ENCODE measurements at places on chromosomes 1 and 21. TPM values are rescaled to one million over a fixed set of nuclear protein-coding genes. Genes with fewer than 3 reads are reported as not detected.

GRCh38 chr21:34630536-34631143, 15.7 kb upstream of the RCAN1 start:
- peak; percentile 34 for DNase-seq

DNA sequence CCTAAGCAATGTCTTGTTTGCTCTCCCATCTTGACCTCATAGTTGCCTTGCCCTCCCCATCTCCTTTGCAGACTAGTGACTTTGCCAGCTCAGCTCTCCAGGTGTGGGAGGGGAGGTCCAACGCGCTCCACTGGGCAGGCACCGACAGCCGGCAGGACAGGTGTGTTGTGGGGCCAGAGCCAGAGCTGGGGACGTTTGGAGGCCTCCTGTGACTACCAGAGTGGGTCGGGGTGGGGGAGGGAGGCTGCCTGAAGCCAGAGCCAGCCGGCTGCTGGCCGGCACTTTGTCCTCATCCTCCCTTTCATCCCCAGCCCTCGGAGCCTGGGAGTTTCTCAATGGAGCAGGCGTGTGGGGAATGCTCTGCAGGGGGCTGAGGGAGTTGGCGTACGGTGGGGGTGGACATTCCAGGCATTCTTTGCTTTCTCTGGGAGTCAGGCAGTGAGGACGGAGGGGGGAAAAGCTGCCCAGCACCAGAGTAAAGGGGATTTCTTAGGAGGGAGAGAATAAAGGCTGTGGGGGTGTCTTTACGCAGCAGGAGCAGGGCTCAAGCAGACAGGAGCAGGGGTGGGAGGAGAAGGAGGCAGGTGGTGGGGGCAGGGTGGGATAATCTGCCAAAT, 20.2 kb downstream of the NUAK2 start:
- DNase-seq: no peak

- DNase-seq: no peak
These were observed 2.6 kb downstream of the MIB2 start for GRCh38 chr1:1617925-1618324.

DNA sequence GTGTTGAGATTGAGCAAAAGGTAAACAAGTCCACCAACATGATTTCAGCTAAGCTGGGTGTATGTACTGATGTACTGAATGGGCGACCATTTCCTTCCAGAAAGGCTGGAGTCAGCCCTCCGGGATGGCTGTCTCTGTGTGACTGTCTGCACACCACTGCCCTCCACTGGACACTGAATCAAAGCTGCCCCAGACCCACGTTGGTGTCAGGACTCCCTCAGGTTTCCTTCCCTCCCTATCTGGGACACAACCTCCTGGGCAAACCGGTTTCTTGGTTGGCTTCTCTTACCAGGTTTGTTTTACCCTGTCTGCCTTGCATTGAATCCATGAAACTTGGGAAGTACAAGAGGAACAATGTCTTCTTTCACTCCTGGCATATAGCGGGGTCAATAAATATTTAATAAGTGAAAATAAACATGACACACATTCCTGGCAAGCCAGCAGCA, 5.3 kb upstream of the SRP9 start:
- DNase-seq: peak; percentile 77

DNA sequence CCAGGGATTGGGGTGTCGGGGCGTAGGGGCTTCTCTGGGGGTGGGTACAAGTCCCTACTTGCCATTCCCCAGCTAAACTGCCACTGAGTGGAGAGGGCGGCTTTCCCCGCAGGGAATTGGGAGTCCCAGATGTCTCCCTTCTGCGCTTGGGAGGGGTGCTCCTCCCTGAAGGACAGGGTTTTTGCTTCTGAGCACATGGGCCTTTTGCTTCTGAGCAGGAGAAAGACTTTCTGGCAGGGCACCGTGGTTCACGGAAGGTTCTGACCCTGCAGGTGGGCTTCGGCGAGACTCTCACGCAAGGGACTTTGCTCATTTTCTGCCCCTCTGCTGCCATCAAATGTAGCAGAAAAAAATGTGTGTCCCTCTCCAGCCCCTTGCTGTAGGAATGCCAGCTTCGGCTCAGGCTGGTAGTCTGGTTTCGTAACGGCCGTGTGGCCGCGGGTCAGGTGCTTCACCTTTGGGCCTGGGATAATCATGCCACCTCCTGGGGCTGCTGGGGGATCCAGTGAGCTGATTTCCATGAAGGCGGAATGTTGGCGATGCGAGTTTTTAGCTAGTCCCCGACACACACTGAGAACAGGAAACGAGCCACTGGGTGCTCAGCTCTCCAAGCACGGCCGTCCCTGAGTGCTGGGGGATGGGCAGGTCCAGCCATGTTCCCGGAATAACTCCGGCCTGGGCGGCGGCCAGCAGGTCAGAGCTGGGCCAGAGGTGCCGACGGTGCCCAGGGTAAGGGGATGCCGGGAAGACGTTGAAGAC, 364.0 kb downstream of the CAMTA1 start:
- no peak for DNase-seq

DNA sequence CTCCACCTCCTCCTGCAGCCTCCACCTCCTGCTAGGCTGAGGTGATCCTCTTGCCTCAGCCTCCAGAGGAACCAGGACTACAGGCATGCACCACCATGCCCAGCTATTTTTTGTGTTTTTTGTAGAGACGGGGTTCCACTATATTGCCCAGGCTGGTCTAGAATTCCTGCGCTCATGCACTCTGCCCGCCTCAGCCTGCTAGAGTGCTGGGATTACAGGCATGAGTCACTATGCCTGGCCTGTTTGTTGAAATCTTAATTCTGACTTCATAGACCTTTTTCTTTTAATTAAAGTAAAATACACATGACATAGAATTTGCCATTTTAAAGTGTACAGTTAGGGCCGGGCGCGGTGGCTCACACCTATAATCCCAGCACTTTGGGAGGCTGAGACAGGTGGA, 42.7 kb downstream of the FAAP20 start:
- no peak for DNase-seq

GRCh38 chr21:36255663-36256062, 64.3 kb upstream of the MORC3 start:
- DNase-seq: no peak

GRCh38 chr1:89719502-89720306, 86.8 kb downstream of the LRRC8C start:
- no peak for DNase-seq

DNA sequence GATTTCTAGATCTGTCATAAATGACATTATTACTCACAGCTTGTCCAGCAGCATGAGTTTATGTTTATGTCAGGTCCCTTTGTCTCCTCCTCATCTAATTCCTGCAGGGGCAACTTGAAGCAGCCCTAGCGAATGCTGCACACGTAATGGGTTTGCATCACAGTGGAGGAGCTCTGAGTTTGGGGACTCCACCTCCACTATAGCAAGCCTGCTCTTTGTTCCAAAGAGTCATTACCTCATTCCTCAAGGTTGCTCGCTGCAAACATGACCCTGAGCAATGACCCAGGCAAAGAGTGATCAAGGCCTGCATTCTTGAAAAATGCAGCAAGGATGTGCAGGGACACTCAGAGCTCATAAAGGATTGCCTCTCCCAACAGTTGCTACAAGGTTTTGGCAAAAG, 261.9 kb downstream of the HHIPL2 start:
- no peak for DNase-seq

The RC3H1 gene
- 14.5 TPM for total RNA-seq

DNA sequence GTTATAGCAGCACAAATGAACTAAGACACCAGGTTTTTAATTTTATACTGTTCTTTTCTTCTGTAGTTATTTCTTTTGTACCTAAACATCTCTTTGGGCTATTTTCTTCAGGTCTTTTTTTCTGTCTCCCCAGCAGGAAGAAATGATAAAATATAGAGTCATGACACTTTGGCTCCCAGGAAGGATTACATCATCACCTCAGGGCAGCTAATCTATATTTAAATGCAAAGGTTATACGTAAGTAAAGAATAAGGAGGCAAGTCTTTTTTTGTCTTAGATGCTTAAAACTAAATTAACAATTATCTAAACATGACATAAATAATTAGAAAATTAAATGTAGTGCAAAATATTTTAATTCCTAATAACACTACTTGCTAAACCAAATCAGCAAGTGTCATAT, 57.0 kb downstream of the WARS2 start:
- DNase-seq: no peak
